Suppressor macrophage treated with lipopolysaccharide for 4 hours (primary cell): ENCODE measurements at places on chromosomes 12 and 14.
A peak's percentile ranks its signal among the peaks of the same experiment; 100 is the strongest.

DNA sequence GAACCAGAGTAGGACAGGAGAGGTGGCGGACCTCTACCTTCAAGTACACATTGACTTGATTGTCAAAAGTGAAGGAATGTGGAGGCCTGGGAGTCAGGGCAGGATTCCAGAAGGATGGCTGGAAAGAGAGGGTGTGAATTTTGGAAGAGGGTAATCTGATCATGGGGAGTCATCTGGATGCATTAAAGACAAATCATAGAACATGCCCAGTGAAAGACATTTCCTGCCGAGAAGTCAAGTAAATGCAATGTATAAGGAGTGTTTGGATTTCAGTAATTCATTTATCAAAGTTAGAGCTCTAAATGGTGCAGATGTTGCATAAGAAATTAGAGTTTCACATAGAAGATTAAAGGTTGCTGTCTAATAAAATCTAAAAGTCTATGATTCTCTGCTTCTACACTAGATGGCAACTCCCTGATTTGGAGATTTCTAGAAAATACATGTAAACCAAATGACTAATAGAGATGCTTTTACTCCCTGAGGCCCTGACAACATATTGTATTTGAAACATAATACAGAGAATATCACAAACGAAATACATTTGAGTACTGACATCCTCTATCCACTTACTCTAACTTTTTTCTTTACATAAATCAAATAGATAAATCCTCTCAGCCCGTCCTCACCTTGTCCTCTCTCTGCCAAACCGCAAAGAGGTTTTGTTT, 91.3 kb downstream of the KCNA5 start:
- no peak for DNase-seq

GRCh38 chr12:116996621-116997020, 85.9 kb downstream of the FBXW8 start:
- DNase-seq: no peak

DNA sequence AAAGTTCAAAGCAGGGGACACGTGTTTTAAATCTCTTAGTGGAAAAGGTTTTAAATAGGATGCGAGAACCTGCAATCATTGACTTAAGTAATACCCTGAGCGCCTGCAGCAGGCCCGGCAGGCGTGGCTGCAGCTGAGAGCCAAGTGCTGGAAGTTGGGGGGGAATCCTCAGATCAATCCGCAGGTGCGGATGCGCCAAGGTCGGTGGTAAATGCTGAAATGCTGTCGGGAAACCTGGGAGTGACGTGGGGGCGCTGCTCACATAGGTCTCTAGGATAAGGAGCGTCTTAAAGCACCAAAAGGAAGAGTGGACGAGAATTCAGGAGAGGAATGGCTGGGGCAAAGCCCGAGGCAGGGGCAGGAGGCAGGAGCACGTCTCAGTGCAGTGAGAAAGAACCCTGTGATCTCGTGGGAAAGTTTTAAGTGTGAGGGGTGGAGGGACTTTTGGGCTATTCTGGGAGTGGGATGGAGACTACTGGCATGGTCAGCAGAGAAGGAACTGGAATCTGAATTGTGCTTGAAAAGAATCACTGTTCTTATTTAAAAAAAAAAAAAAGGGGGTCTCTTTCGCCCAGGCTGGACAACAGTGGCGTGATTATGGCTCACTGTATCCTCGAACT, 883 bp upstream of the CDCA4 start:
- DNase-seq: peak; percentile 13

- DNase-seq: no peak
Observed at GRCh38 chr12:1044696-1045095, 53.7 kb downstream of the ERC1 start.

- peak; percentile 24 for DNase-seq
Observed at GRCh38 chr14:69137843-69138535, 14.9 kb downstream of the DCAF5 start.

GRCh38 chr14:67357186-67357968, 2.2 kb downstream of the ATP6V1D start:
- DNase-seq: peak; percentile 51

- no peak for DNase-seq
Observed at GRCh38 chr12:127723251-127723650, 543.7 kb upstream of the TMEM132C start.

GRCh38 chr12:13386323-13387039, 190.0 kb downstream of the EMP1 start:
- DNase-seq: no peak

DNA sequence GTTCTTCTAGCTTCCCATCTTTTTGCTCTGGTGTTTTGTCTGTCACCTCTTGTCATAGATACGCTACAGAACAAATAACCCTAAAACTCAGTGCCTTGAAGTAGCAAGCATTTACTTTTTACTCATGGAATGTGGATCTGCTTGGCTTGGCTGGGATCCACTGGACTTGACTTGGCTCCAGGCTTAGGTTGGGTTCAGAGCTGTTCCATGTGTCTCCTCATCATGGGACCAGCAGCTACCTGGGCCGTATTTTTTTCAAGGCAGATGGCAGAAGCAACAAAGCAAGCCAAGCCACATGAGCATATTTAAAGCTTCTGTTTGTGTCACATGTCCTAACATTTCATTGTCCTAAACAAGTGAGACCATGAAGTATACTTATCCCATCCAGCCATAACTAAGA, 48.7 kb upstream of the ATF1 start:
- DNase-seq: no peak

DNA sequence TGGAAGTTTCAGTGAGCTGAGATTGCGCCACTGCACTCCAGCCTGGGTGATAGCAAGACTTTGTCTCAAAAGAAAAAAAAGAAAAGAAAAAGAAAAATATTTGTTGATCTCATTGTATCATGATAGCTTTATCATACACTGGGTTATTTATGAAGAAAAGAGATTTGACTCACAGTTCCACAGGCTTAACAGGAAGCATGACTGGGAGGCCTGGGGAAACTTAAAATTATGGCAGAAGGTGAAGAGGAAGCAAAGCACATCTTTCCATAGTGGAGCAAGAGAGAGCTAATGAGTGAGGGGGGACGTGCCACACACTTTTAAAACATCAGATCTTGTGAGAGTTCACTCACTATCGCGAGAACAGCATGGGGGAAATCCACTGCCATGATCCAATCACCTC, 72.7 kb upstream of the FUT8 start:
- DNase-seq: peak; percentile 39

DNA sequence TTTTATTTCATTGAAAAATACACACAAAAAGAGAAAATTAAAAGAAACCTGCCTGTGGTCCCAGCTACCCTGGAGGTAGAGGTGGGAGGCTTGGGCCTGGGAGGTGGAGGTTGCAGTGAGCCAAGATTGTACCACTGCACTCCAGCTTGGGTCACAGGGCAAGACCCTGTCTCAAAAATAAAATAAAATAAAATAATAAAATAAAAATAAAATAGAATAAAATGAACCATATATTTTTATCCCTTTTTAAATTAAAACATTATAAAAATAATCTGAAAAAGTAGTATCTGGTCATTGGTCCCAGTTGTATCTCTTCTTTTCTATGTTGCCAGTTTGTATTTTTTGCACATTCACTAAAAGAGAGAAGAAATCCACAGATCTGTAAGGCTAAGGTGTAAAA, 16.7 kb upstream of the FAM234B start:
- no peak for DNase-seq

GRCh38 chr12:62468935-62469334, 2.3 kb downstream of the MON2 start:
- DNase-seq: no peak
